ENCODE measurements at places on chromosomes 16 and 17. TPM values are rescaled to one million over a fixed set of nuclear protein-coding genes. Genes with fewer than 3 reads are reported as not detected.

SHPK gene
- total RNA-seq: 11.8 TPM

SLC38A8 gene
- total RNA-seq: not detected

NKD1 gene
- total RNA-seq: 0.91 TPM

ATP5PD gene
- 199 TPM for total RNA-seq

BCAR1 gene
- not detected for total RNA-seq

OR1A1 gene
- not detected for total RNA-seq

MYH13 gene
- not detected for total RNA-seq

DNA sequence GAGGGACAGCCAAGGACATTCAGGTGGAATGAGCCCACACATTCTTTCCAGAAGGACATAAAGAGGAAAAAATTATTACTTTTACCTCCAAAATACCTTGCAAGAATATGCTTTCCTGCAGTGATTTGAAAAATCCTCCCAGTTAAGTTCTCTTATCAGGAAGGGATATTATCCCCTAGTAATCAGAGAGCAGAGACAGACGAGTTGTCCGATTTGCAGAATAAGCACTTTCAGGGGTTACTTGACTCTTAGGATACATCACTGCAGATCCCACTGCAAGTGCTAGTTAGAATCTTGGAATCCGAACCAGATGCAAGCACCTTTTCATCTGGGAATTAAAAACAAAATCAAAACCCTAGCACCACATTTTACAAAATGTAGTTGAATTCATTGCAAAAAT, 33.6 kb downstream of the FOXL1 start:
- no peak for DNase-seq

DNA sequence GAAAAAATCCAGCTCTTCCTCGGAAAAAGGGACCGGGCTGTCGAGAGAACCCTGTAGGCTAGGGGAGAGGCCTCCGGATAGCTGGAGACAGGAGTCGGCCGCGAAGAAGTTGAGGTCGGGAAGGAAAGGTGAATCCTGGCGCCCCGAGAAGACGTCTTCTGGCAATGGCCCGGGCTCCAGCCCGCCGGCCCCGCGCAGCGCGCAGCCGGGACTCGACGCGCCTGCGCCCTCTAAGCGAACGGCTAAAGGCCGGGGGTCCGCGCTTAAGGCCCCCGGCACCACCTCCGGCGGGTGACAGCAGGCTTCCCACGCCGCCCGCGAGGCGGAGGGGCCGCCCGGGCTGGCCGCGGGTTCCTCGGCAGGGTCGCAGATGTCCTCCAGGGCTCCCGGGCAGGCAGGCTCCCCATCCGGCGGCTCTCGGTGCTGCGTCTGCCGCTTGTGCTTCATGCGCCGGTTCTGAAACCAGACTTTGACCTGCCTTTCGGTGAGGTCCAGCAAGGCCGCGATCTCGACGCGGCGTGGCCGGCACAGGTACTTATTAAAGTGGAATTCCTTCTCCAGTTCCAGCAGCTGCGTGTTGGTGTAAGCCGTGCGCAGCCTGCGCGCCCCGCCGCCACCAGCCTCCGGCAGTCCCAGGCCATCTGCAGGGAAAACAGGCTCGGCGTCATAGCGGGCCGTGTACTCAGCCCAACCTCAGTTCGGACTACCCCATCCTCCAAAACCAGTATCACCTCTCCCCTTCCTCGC, 1.6 kb downstream of the HOXB2 start:
- DNase-seq: peak; percentile 80

GRCh38 chr17:6549384-6550036, 6.8 kb downstream of the PITPNM3 start:
- no peak for DNase-seq

DNA sequence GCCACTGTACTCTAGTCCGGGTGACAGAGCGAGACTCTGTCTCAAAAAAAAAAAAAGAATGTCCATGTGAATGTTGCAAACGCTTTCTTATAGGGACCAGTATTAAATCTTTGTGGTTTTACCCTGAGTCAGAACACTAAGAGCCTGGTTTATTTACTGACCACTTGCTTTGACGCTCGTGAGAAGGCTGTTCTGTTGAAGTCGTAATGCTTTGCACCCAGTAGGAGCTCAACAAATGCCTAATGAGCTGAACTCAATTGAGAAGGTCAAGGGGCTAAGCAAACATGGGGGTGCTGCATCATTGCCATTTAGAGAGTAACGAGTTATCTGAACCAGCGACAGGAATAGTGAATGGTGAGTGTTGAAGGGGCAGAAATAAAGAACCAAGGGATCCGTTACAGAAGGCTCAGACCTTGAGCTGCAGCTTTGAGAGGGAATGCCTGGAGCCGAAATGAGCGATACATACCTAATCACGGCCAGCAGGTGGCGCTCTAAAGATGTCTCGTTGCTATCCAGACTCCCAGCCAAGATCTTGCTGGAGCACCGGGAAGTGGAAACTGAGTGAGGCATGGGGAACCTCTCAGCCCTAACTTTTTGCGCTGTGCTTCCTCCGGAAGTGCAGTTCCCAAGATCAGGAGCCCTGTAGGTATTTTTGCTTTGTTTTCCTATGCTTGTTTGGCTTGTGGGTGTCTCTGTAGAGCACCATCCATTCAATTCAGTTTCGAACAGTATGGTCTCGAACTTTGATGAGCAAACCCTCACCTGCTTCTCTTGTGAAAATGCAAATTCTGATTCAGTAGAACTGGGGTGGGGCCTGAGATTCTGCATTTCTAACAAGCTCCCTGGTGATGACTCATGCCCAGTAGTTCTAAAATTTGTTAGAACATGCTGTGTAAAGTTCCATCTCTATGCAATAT, 12.6 kb upstream of the RNF222 start:
- peak; percentile 80 for DNase-seq

DNA sequence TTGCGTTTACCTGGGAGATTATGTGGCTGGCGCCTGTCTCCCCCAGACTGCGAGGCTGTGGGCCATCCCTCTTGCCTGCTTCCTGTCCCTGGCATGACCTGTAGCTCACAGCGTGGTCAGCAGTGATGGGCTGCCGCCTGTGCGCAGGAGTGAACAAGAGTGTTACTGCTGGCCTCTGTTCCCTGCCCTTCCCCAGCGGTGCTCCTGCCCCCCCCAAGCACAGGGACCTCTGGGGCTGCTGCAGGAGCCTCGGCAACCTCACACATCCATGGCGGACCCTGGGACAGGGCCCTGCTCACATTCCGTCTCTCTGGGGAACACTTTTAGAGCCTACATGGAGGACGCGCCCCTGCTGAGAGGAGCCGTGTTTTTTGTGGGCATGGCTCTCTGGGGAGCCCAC, 10.6 kb downstream of the TSC2 start:
- DNase-seq: no peak

DNA sequence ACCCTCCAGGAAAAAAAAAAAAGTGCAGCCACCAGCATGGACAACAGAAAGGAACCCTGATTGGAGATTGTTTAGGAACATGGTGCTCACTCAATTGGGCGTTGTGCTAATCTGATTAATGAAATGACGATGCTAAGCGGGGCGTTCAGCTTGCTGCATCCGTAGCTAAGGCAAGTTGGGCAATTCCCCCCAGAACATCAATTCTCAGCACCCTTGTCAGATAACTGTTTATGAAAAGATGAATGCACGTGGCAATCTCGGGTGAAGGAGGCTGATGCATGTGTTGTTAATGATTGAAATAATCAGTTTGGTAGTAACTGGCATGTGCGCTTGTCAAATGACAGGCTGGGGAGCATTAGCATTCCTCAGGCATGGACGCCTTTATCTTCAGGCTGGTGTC, 57.0 kb downstream of the HS3ST3A1 start:
- no peak for DNase-seq

GRCh38 chr17:72030067-72030899, 90.5 kb upstream of the SOX9 start:
- DNase-seq: peak; percentile 27

- no peak for DNase-seq
These were observed 75.2 kb upstream of the HSBP1 start for GRCh38 chr16:83732536-83732935.

- DNase-seq: no peak
These were observed 31.2 kb upstream of the DNAJA2 start for GRCh38 chr16:47004652-47005051.

- DNase-seq: no peak
These were observed 1.7 kb upstream of the CCL1 start for GRCh38 chr17:34364751-34365150.

DNA sequence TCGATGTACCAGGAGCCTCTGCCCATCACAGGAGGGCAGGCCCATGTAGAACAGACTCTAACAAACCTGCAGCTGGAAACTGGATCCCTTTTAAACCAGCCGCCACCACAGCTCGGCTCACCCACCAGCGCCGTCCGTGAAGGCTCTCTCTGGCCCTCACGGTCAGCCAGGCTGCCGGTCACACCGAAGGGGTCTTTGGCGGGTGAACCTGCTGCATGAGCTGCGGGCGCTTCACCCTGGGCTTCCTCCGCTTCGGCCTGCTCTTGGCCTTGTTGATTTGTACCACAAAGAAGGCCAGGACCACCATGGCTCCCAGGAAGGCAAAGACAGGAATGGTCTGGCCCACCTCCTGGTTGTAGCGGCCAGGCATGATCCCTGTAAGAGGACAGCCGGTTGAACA, 11.7 kb upstream of the SLC38A8 start:
- DNase-seq: no peak

DNA sequence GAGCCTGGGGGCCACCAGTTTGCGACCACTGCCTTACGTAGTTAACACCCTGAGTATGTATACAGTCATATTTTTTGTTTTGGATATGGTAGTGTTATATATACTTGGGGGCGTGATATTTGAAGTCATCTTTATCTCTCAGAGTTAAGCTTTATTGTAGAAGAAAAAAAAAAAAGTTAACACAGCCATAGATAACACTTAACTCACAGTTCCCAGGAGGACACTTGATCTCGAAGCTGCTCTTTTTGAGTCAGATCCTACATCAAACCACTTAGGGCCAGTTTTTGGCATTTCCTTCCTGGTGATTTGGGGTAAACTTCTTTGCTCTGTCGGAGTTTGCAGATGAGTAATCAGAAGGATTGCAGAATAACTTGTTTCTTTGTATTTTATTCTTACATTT, 5.8 kb downstream of the ITPRIPL2 start:
- no peak for DNase-seq

- DNase-seq: no peak
These were observed 11.0 kb downstream of the KRT32 start for GRCh38 chr17:41456204-41456603.

DNA sequence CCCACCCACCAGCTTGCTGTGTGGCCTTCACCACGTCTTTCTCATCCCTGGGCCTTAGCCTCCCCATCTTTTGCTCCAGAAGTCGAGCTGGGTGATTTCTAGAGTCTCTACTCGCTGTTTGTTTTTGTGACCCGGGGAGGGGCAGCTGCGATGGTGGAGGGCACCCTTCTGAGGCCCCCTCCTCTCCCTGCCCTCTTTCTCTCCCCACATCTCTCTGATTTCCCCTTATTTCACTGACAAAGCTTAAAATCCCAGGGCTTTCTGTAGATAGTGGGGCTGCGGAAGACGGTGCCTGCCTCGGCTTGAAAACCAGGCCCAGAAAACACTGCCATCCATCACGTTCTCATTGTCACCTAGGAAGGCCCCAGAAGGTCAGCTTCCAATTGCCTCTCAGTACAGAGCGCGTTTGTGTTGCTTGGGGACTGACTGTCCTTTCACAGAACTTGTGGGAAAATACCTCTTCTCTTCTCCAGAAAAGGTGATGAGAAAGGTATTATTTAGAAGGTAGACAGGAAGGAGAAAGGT, 95.1 kb downstream of the NTN1 start:
- no peak for DNase-seq

DNA sequence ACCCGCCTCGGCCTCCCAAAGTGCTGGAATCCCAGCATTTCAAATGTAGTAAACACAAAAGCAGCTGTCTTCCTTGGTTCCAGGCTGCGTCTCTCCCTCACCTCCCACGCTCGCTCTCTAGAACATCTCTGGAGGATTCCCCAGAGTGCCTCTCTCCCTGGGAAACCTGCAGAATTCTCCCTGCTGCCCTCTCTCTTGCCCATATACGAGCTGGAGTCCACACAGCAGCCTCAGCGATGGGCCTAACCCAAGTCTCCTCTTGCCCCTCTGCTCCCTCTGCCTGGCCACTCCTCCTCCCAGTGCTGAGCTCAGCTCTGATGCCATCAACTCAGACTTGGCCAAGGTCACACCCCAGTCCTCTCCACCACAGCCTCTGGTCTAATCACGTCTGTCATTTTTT, 10.6 kb downstream of the GPRC5B start:
- DNase-seq: no peak
